ENCODE measurements at places on chromosomes 12 and 14.
A peak's percentile ranks its signal among the peaks of the same experiment; 100 is the strongest.

- DNase-seq = no peak
Observed at GRCh38 chr14:102008891-102009290, 44.5 kb downstream of the DYNC1H1 start.

- no peak for DNase-seq
Observed at GRCh38 chr12:67534046-67534445, 114.5 kb upstream of the DYRK2 start.

DNA sequence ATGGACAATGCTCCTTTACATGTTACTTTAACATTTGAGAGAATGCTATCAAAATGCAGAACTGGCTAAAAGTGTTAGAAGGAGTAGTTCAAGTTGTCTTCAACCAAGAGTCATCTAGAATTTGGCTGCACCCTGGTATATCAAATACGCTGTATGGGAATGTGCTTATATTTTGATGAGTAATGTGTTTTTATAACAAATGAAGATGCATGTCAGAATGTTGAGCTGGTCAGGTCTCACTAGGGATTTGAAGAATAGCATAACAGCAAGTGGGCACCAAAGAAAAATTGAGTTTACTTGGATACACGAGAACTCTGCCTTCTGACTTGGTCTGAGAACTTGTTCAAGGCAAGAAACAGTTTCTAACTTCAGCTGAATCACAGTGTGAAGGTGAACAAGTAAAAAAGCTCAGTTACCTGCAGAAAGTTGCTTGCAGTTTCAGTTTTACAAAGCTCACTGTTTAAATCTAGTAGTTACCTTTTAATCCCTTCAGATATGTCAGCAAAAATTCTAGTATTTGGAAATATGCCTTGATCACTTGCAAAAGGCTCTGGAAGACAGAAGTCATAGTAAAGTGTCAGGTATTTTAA lies 82.3 kb downstream of the PDE3A start:
- no peak for DNase-seq

- no peak for DNase-seq
Observed at GRCh38 chr14:95538801-95539509, 4.1 kb downstream of the GLRX5 start.

DNA sequence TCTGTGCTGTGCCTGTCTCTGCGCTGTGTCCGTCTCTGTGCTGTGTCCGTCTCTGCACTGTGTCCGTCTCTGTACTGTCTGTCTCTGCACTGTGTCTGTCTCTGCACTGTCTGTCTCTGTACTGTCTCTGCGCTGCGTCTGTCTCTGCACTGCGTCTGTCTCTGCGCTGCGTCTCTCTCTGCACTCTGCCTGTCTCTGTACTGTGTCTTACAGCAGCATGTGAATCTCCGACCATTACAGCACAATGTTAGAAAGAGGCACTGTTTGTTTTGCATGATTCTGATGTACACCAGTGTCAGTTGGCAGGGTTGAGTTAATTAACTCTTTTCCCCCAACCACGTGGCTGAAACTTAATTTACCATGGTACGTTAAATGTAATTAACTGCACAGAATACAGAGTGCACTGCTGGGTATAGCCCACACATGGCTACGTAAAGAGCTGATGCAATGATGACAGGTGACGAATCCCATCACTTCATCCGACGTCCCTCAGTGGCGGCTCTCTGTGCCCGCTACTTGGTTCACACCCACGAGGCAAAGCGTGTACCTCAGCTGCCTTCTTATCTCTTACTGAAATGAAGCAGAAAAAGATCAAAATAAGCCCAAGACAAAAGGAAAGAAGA lies 127.7 kb upstream of the SFSWAP start:
- DNase-seq = peak; percentile 5

GRCh38 chr12:6292606-6293005 lies 17.9 kb upstream of the PLEKHG6 start:
- DNase-seq = no peak

DNA sequence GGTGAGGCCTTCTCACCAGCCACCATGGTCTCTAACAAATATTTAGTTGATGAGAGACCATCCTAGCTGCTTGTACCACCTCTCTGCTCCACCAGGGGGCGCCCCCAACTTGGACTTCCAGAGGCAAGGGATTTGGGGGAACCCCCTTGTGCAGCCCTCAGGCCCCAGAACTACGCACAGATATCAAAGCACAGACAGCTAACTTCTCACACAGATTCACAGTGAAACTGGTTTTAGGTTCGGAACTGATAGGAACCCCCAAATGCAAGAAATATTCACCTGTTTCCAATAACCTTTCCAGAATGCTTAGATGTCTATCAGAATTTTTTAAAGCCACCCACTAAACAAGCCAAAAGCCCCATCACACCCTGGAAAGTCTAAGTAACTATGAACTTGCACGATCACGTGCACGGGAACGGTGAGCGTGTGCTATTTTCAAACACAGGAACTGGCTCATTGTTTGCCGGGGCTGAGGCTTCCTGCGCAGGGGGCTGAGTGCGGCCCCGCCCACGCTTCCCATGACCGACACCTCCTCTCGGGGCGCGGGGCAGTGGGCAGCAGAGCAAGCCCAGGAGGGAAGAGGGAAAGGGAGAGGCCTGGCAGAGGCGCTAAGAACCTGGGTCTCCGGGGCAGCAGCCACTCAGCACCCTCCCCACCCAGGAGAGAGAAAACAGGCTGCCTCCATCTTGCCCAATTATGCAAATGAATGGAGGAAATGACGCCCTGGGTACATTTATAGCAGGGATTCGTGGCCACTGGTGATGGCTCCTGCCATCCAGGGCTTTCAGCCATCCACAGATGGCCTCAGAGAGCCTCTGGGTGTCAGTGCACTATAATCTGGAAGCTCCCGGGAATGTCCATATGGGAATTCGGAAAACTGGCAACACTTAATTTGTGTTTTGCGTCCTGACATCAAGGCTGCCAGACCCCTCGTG lies 79.4 kb upstream of the GPR68 start:
- DNase-seq = peak; percentile 21

GRCh38 chr14:93219103-93219726 lies 12.2 kb downstream of the UBR7 start:
- DNase-seq = no peak

- DNase-seq = no peak
Observed at GRCh38 chr12:1810201-1810930, 10.0 kb upstream of the LRTM2 start.

DNA sequence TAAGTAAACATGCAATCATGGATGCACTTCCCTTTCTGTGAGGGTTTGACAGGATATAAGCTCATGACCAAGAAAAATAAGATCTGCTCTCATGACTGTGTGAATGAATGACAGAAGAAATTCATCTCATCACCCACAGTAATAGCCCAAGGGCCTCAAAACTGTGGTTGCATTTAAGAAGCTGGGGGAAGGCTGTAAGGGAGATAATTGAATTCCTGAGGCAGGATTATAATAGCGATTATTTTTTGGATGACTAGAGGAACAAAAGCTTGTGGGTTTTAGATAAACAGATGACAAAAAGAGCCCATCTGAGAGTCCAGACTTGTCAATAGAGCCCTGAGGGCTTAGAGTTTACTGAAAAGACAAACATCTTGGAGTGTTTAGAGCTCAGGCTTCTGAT lies 161.2 kb downstream of the NTF3 start:
- peak; percentile 81 for DNase-seq

- no peak for DNase-seq
Observed at GRCh38 chr12:38144601-38145436, 171.8 kb upstream of the ALG10B start.

DNA sequence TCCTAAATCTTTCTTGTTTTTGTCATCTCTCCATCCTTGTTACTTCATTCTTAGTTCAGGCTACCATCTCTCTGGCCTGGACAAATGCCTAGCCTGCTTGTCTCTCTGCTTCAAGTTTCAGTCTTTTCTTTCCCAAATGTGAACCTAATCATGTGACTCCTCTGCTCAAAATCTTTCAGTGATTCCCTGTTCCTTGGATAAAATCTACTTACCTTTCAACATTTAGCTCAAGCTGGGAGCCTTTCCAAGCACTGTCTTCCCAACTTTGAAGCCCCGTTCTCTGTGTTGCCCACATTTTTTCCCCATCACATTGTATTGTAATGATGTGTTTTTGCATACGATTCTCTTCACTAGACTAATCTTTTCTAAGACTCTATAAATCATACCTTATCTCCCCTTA lies 24.7 kb downstream of the SLC7A8 start:
- no peak for DNase-seq

- no peak for DNase-seq
Observed at GRCh38 chr12:112179341-112179740, 54.0 kb downstream of the TRAFD1 start.

GRCh38 chr12:57127726-57128518 lies at the start of gene LRP1:
Gene LRP1, plus strand, starts transcription at chr12:57128483. Its CDS starts 482 bp downstream, at chr12:57128965.
- DNase-seq = peak; percentile 62

- DNase-seq = no peak
Observed at GRCh38 chr12:107393043-107393717, 292.4 kb upstream of the PWP1 start.

GRCh38 chr14:54001189-54001878 lies 44.7 kb upstream of the BMP4 start:
- DNase-seq = no peak

DNA sequence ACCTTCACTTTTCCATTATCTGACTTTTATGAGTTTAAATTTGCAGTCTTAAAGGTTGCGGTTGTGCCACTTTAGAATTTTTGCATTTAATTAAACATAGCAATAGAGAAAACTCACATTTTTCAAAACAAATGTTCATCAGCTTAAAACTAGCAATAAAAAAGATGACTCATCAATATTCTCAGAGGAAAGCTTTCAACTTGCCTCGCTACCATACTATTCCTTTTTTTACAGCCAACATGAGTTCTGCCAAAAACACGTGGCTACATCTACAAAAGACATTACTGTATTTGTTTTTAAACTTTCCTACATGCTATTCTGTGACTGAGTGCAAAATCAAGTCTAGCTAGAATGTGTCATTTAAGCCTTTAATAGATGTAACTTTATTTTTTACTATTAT lies 497.1 kb downstream of the RPS29 start:
- no peak for DNase-seq

DNA sequence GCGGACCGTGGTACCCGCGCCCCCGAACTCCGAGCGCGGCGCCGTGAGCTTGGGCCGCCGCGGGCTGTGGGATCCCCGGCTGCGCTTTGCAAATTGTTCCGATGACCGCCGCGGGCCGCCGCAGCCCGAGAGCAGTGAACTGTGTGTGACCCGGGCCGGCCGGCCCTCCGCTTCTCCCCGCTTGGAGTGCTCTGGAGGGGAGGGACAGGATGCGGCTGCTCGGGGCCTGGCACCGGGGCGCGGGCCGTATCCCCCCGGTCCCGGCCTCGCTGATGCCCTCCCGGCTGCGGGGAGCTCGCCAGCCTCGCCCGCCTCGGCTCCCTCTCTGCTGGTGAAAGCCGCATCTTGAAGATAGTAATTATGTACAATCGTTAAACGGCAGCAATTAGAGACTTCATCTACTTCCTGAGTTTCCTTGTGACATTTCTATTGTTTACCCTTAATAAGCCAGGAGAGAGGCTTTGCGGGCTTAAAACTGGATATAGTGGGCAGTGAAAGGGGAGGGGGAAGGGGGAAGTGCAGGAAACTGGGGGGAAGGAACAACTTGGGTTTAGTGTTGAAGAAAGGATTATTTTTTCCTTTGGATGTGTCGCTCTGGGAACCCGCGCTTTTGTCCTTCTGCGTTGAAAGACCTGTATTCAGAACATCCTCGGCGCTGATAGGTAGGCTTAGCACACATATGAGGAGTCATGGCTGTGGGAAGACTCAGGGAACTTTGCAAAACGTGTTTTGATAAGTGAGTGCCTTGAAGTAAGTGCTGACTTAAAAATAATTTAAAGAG lies 1.2 kb downstream of the PELI2 start:
- no peak for DNase-seq

DNA sequence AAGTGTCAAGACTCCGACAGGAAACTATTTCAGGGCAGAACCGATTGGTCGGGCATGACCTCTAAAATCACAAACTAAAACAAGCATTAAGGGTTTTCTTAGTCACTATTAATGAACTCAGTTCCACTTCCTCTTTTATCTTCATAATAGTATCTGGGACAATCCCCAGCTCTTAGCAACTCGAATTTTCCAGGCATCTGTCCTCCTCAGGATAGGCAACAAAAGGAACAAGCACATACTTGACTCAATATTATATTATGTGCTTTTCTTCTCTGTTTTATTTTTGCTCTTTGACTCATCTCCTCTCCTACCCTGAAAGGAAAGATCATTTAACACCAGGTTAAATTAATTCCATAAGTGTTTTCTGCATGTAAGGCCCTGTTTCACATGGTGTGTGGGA lies 638.3 kb upstream of the TBX3 start:
- no peak for DNase-seq

GRCh38 chr14:74697543-74697942 lies 15.3 kb downstream of the AREL1 start:
- DNase-seq = no peak

DNA sequence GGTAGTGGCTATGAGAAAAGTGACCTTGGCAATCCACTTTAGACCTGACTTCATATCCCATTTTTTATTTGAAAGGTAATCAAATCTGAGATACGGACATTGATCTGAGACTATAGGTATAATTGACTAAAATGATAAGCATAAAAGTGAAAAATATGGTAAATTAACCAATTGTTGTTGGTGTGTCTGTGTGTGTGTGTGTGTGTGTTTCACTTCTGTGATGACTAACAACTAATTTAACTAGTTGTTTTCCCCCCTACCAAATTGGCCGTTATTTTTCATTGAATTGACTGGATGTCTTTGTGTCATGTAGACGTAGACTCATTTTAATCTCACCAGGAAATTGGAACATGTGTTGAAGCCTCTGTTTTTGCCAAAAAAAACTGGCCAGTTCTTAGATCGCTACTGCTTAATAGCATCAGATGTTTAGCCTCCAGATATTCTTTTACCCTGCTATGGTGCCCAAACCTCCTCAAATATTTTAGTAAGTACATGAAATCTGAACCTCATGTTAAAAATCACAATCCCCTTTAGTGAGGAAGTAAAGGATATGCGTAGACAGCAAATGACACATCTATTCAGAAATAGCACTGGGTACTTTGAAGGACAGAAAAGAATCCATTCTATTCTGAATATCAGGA lies 395.0 kb downstream of the EGLN3 start:
- DNase-seq = no peak

DNA sequence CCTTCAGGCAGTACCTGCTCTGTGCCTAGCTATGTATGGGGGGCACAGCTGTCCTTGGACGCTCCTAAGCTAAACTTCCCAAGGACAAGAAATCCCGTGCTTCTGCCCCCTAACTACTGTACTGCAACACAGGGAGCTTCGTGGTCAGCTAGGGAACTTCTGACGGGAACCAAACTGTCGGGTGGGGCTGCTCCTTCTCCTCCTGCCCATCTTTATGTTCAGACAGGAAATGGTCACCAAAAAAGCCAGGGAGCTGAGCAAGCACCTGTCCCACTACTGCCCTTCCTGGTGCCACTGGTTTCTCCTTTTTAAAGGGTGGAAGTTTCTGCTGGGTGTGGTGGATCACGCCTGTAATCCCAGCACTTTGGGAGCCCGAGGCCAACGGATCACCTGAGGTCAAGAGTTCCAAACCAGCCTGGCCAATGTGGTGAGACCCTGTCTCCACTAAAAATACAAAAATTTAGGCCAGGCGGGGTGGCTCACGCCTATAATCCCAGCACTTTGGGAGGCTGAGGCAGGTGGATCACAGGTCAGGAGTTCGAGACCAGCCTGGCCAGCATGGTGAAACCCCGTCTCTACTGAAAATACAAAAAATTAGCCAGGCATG lies 26.6 kb downstream of the PXN start:
- no peak for DNase-seq

Data from foreskin melanocyte (primary cell).